ENCODE measurements at places on chromosomes 5 and 9.
A peak's percentile ranks its signal among the peaks of the same experiment; 100 is the strongest.

- no peak for DNase-seq
These were observed 155.0 kb upstream of the TSLP start for GRCh38 chr5:110916381-110917049.

DNA sequence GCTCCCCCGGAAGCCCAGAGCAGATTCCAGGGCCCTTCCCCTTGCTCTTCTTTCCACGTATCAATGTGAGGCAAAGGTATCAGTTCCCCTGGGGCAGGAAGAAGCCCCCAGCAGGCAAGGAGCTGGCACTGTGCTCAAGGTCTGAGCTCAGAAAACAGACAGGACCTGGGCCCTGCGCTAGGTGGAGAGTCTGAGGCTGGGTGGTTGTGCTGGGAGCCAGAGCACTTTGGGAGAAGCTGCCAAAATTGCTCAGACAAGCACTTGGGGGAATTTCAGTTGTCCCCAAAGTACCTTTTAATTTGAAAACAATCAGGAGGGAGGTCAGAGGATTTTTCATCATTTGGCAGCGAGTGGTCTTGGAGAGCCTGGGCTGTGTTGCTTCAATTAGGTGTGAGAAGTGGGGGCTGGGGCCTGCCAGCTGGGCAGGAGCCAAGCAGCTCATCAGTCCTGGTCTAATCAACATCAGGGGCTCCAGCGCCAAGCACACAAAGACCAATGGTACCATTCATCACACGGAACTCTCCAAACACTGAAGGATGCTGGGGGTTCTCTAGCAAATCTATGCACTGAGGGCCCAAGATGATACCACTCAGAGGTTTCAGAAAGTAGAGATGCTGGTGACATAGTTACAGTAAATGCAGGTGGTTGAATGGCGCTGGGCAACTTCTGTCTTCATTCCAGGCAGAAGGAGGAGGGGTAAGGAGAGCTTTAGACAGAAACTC is 176.5 kb downstream of the SNX18 start:
- no peak for DNase-seq

GRCh38 chr5:17374973-17375742 is 122.9 kb upstream of the TAF11L2 start:
- no peak for DNase-seq

- no peak for DNase-seq
These were observed 108.1 kb upstream of the IL6ST start for GRCh38 chr5:56102889-56103288.

- no peak for DNase-seq
These were observed 6.7 kb downstream of the INIP start for GRCh38 chr9:112711050-112711689.

DNA sequence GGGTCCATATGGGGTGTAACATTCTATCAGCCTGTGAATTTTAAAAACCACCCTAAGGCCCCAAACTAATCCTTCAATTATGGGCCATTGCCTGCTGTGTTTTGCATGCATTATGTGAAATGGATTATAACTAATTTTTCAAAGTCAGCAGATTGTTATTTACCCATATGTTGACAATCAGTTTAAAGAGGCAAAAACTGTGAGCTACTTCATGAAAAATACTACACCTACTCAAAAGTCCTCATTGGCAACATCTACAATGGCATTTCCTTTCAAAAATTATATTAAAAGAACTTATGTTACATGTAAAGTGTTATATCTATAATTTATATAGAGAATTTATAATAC is 49.0 kb upstream of the KIF2A start:
- DNase-seq, result no peak

- no peak for DNase-seq
These were observed 9.9 kb downstream of the SAXO1 start for GRCh38 chr9:19023078-19023477.

DNA sequence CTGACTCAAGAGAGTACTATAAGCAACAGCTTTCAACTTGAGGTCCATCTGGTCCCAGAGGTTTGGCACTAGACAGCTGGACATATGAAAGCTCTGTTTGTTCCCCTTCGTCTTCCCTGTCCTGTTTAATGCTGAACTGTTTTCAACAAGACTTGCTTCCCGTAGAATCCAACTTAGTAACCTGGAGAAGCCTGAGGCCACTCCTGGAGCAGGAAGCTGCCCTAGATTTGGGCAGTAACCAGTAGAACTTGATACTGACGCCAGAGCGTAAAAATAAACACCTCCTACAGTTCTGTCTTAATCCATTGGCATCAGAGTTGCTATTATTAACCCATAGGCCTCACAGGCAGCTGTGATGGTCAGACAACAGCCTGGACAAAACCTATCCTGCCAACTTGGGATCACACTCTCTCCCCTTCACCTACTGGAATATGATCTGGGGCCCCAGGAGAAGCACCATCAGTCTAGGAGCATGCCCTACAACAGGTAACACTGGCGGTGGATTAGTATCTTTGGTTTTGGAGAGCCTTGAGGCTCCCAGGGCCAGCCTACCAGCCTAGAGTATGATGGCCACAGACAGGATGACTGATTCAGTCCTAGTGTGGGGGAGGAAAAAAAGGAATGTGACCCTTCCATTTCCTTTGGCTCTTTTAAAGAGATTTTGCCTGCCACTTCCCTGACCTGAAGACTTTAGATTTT is 29.2 kb downstream of the RUSC2 start:
- DNase-seq, result no peak

DNA sequence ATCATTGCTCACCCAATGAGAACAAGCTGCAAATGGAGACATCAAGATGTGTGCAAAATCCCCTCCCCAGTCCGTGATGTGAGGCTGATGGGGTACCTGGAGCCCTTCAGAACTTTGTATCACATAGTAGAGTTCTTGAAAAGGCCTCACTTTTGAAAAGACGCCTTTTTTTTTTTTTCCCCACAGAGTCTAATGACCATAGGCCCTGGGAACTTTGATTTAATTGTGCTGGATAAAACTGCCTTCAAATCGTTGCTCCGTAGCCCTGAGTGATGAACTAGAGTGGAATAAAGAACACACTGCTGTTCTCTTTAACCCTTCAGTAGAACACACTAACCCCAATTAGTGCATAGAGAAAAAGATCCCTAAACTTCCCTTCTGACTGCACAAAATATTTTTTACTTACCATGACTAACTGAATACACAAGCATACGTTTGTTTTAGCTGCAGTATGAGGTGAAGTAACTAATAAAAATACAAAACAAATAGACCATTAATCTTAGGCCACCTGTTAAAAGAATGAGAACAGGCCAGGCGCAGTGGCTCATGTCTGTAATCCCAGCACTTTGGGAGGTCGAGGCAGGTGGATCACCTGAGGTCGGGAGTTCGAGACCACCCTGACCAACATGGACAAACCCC is 15.1 kb downstream of the PSAT1 start:
- DNase-seq, result no peak

GRCh38 chr9:114084282-114085073 is 6.4 kb upstream of the AMBP start:
- DNase-seq, result no peak

- DNase-seq, result no peak
These were observed 1.7 kb downstream of the CAMSAP1 start for GRCh38 chr9:135905380-135906258.

DNA sequence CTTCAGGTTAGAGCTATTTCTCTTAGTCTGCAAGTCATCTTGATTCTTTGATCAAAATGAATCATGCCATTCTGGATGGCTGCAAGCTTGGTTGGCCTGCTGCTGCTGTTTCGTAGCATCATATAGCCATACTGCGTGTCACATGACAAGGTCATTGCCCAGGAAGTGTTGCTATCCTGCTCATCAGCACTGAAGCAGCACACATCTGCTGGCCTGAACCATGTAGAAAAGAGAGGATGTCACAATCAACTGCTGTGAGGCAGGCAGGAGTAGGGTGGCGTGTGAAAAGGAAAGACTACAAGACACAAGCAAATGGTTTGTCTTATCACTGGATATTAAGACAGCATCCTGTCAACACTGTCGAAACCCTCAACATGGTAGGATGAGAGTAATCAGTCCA is 376.7 kb upstream of the RORB start:
- DNase-seq, result no peak

DNA sequence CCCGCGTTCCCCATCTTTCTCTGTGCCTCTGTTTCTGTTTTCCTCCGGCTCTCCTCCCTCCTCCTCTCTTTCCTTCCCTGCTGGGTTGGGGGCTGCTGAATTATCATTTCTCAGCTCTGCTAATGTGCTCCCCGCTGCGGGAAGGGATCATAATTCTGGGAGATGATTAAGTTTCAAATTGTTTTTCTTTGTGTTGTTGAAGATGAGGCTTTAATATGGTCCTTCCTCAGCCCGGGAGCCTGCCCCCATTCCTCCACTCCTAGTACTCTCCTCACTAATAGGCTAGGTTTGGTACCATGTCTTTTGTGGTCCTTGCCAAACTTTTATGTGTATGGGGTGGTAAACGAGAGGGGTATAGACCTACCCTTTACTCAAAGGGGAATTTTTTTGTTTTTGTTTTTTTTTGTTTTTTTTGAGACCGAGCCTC is 5.7 kb upstream of the PCDH1 start:
- no peak for DNase-seq

DNA sequence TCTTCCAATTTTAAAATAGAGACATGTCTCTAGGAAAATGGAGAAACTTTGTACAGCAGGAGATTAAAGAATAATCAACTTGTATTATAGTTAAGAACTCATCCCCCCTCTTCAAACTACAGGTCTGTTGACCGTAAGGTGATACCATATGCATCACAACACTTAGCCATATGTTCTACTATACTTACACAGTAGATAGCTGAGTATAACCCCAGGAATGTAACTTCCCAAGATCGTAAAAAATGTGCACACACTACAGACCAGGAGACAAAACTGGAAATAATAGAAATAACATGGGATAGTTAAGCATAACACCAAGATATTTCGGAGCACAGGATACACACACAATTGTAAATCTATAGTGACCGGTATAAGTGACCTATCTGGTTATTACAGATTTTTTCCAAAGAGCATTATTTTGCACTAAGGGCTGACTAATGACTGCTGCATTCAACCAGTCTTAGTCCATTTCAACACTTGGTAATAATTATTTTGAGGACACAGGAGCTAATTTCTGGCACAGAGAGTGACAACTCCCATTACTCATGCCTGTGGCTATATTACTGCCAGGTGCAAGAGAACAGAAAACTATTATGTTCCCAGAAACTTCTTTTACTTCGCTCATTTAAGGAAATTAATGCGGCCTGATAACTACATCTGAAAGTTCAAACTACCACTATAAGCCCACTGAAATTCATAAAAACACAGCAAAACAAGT is 15.4 kb upstream of the ZNF622 start:
- no peak for DNase-seq

DNA sequence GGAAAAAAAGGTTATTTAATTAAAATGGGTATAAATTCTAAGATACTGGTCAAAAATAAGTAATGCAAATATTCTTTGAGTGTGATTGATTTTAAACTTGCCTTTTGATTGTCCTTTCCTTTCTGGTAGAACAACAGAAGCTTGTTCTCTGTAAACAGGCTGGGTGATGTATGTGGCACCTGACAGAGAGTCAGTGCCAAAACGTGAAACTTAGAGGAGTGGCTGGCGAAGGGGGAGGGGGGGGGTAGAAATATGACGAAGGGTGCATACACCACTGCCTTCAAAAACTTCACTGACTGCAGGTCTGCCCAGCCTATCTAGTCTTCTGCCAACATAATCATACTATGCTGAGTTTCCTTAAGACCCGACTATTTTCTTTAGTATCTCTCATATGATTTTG is 629.8 kb upstream of the SEMA6A start:
- no peak for DNase-seq

DNA sequence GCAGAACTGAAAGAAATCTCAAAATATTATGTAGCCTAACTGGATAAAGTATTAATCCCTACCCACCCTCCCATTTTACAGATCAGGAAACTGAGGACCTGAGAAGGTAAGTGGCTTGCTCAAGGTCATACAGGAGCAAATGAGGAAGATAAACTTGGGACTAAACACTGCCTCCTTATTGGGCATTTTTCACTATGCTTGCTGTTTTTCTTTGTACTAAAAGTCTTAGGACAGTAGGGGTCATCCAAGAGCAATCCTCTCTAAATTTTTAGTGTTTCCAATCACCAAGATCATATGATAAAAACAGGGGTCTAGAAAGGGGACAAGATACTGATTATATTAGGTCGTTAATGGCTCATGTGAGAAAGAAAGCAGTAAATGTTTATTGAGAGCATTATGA is 80.8 kb downstream of the RORB start:
- DNase-seq, result no peak

DNA sequence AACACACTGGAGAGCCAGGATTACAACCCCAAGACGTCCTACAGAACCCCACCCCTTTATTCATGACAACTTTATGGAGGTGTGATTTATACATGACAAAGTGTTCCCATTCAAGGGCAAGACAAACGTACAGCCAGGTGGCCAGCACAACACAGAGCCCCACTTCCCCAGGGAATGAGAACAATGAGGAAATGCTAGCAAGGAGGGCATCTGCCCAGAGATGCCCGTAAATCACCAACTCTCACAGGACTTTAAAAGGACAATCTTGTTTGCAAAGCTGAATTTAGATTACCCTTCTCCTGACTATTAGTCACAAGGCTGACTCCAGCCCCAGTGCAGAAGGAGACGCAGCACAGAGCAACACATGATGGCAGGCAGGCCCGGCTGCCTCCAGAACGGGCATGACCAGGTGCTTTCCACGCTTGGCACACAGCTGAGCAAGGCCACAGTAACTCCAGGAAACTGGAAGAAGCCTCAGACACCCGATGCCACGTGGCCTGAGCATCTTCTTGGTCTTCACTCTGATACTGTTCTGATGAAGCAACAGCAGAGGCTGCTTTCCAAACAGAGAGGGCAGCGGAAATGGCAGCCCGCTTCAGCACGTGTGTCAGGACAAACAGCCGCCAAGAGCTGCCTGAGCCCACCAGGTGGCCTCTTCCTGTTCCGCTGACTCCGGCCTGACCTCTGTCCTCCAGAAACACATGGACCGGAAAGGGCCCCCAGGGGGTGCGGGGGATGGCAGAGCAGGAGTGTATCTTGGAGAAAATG is 51.4 kb downstream of the ROR2 start:
- DNase-seq, result peak; percentile 54

DNA sequence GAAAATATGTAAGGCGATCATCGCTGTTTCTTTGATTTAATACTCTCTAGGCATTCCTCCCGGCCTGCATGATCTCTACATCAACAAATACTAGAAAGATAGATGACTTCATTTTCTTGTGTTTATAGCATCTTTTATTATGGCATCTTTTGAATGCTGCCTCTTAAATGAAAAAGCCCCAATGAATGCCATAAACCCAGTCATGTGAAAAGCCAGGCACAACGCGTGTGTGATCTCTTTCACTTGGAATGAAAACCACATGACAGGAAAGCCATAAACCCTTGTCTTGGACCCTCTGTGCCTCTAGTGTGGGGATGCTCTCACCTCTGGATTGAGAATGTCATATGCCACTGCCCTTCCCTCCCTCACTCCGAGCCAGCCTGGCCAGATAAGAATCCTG is 476.2 kb downstream of the SEMA5A start:
- DNase-seq, result no peak

All from uterus (tissue), 4 donors.